EL (cell line): ENCODE measurements at places on chromosomes 3 and 15.

GRCh38 chr15:89398896-89399237, 64.2 kb upstream of the POLG start:
- no peak for DNase-seq

GRCh38 chr3:50238549-50239026, 2.6 kb downstream of the GNAI2 start:
- no peak for DNase-seq

DNA sequence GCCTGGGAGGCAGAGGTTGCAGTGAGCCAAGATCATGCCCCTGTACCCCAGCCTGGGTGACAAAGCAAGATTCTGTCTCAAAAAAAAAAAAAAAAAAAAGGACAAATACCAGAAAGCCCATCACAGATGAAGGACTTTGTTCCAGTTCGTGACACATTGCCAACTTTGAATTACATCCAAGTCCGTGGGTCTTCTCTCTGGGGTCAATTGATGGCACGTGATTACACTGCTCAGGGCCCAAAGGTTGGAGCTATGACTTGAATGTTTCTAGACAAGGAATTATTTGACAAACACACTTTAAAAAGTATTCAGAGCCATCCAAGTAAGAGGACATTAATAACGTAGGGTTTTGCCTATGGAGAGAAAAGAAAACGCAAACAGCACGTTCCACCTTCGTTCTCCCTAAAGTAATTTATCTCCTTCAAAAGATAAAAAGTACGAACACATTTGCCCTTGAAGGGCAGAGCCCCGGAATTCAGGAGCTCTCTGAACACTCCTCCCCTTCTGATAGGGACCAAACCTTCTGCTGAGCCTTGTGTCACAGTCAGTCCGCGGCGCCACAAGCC, 31.3 kb upstream of the ST3GAL6 start:
- DNase-seq = no peak

- DNase-seq = no peak
Observed at GRCh38 chr3:31312400-31312799, 220.3 kb upstream of the STT3B start.

GRCh38 chr15:99085413-99086326, 19.2 kb upstream of the SYNM start:
- DNase-seq = peak; percentile 60

GRCh38 chr15:64782751-64783150, 7.4 kb upstream of the RBPMS2 start:
- DNase-seq = no peak

GRCh38 chr3:71215351-71215750, 368.2 kb downstream of the FOXP1 start:
- no peak for DNase-seq

DNA sequence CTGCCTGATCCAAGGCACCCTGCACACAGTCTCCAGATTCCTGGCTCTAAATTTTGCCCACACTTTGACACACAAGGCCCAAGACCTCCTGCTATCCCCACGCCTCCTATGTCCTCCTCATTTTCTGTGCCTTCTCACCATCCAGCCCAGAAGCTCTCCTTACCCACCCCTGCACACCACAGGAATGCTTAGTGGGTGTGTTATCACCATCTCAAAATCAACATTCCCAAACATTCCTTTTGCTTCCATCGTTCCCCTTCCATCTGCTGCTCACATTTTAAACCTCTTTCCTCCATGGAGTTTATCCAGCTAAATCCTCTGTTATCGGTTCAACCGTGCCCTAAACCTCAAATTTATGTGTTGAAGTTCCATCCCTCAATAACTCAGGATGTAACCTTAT, 43.9 kb downstream of the DGKG start:
- peak; percentile 77 for DNase-seq

- DNase-seq = peak; percentile 35
Observed at GRCh38 chr15:37076543-37076942, 23.8 kb downstream of the MEIS2 start.

DNA sequence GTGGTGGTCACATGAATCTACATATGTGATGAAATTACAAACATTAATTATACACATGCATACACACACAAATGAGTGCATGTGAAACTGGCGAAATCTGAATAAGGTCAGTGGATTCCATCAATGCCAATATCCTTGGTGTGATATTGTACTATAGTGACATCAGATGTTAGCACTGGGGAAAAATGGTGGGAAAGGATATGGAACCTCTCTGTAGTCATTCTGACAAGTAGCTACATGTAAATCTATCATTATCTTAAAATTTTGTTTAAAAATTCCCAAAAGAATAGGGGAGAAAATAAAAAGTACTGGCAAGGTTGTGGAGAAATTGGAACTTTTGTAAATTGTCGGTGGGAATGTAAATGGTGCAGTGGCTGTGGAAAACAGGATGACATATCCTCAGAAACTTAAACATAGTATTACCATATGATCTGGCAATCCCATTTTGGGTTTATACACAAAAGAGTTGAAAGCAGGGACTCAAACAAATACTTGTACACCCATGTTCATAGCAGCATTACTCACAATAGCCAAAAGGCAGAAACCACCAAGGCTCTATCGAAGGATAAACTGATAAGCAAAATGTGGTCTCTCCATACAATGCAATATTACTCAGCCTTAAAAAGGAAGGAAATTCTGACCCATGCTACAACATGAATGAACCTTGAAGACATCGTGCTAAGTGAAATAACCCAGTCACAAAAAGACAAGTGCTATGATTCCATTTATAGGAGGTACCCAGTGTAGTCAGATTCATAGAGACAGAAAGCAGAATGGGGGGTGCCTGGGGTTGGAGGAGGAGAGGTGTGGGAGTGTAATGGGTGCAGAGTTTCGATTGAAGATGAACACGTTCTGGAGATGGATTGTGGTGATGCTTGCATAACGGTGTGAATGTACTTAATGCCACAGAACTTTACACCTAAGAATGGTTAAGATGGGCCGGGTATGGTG, 25.3 kb upstream of the HRH1 start:
- peak; percentile 25 for DNase-seq

DNA sequence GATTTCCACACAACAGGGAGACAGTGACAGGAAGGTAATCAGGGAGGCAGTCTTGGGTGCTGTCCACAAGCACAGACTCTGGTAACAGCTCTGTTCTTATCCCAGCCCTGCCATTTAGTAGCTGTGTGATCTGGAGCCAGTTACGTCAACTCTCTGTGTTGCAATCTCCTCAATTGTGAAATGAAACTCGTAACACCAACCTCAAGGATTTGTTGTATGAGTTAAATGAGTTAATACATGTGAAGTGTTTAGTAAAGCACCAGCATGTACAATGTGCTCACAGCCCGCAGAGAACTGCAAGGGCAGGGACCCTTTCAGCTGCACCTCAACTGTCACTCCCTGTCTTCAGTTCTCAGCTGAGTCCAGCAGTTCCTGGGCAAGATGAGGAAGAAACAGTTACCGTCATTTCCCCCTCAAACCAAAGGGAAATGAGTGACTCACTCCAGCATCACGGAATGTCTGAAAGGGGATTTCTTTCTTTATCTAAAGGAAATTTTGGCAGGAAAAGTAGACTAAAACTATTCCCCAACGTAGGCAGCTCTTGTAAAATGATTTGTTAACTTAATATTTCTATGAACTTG, 39.9 kb upstream of the MB21D2 start:
- peak; percentile 88 for DNase-seq

- DNase-seq = no peak
Observed at GRCh38 chr3:133486658-133487057, 86.8 kb downstream of the BFSP2 start.

DNA sequence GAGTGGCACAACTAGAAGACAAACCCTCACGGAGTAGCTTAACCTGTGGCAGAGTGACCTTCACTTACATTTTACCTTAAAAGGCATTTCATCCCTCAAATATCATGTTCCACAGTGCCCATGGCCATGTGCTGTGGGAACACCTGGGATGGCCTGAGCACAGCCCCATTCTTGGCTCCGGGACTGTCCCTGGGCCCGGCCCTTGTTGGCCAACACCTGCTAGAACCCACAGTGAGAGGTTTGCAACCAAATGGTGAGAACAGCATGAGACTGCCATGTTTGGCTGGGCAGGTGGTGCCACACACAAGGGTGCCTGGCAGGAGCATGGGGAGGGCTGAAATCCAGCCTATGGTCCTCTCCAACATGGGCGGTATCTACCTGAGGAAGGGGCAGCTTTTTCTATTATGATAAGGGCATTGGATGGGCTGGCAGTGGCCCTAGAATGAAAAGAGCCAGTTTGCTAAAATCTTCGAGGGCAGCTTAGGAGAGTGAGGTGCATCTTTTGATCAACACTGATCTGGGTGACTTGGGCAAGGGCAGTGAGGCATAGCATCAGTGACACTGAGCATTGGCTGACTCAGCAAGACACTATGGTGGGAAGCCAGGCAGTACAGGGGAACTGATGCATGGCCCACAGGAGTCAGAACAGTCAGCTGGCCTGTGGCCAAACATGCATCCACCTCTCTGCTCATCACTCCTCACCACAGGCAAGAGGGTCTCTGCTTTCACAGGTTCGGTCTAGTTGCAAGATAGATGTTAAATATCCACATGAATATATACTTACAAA, 53.9 kb downstream of the SYNM start:
- no peak for DNase-seq

DNA sequence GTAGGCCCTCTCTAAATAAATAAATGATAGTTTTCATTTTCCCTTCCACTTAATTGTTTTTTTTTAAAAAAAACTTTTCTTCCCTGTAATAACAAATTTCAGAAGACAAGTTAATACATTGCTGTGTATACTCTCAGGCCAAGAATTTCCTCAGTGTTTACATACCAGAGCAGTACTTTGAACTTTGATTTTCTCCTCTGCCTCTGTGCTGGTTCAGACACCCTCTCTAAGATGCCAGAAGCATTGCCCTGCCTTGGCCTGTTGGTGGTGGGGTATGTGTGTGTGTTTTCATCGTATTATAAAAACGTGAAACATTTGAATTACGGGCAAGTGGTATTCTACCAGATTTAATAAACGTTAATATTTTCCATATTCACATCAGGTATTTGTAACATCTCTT, 70.1 kb downstream of the SMAD3 start:
- DNase-seq = peak; percentile 45

GRCh38 chr3:124558991-124559845, 171.0 kb upstream of the UMPS start:
- DNase-seq = peak; percentile 99

- DNase-seq = no peak
Observed at GRCh38 chr3:105317841-105318240, 48.9 kb upstream of the ALCAM start.

DNA sequence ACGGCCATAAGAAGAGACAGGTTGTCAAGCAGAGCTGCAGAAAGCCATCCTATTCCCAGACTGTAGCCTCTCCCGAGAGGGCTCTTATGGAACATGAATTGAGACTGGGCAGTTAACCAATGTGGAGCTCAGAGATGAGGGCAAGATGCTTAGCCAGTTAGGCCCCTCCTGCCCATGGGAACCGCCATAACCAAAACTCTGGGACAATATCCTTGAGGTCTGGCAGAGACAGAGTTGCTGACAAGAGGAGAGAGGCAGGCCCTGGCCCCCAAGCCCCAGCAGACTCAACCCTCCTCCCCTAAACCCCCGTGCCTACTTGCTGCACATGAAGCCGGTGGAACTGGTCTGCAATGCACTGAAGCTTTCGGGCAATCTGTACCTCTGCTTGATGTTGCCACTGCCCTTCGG, 4.8 kb downstream of the BMF start:
- DNase-seq = no peak

DNA sequence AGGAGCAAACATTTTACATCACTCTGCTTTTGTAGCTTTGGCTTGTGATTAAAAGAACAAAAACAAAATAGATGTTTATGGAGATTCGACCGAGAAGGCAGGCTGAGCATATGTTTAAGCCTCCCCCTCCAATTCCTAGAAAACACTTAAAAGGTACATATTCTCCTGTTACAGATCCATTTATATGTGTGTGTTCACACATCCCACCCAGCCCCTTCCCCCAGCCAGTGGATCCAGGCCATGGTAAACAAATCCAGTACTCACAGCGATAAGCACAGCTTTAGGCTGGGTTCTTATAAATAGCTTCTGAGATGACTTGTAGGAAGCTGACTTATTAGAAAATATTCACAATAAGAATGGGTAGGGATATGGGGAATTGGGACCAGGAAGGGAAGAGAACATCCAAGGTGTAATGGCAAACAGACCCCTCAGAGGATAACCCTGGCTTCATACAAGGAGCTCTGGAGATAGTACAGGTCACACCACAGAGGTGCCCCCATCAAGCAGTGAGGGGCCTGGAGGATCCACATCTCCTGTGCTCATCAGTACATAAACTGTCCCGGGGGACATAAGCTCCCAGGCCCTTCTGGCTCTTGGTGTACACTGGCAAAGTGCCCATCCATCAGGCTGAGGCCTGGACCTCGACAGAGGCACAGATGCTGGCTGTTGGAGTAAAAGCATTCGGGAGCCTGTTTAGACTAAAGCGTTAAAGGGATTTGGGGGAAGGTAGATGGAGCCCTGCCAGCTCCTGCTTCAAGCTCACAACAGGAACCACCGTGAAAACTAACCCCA, 70.0 kb upstream of the UBE2E1 start:
- no peak for DNase-seq

DNA sequence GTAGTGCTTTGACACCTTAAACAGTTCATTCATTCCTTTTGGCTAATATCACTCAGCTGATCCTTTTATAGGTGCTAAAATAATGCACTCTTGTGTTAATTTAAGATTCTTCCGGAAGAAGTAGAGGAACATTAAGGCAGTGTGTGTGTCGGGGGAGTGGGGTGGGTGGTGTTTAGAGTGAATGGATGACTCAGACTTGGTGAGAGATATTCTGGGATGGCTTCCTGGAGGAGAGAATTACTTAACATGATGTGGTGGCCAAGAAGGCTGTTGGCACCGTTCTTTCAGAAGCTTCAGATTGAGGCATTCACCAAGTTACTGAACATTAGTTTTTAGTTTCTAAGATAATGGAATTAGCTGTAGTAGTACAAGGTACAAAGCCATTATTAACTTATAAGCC, 125.6 kb upstream of the ROPN1 start:
- DNase-seq = peak; percentile 80

DNA sequence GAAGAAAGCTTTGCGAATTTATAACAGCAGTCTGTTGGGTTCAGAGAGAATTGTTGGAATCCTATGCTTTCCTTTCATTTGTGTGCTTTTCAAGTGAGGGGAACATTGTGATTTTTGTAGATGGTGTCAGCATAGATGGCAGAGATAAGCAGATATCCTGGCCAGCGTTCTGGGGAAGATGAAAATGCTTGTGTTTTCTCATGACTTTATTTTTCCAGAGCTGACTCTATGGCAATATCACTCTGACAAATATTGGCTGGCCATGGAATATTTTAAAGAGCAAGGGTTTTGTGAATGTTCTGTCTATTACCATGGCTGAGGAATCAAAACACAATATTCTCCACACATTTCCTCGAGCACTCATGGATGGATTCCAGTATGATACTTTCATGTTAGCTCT, 108.8 kb downstream of the MITF start:
- peak; percentile 57 for DNase-seq

GRCh38 chr3:152497457-152497856, 228.7 kb downstream of the MBNL1 start:
- no peak for DNase-seq

DNA sequence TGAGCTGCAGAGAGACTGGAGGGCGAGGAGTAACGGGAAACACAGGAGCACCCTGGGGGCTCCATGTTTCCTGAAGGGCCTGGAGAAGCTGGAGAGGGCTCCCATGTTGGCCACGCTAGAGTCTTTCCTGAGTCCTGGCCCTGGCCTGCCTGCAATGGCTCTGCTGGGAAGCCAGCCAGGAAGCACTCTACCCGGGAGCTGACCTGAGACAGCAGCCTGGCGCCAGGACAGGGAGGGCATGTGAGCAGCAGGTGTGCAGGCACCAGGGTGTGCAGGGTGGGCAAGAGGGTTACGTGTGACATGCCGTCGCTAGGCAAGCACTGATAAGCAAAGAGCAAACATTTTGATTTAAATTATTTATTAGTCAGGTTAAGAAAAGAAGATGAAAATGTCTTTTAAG, 301.4 kb downstream of the OCA2 start:
- no peak for DNase-seq

GRCh38 chr15:78396976-78397375, 41.0 kb upstream of the IREB2 start:
- peak; percentile 14 for DNase-seq
